ENCODE measurements at places on chromosomes 2 and 18.

DNA sequence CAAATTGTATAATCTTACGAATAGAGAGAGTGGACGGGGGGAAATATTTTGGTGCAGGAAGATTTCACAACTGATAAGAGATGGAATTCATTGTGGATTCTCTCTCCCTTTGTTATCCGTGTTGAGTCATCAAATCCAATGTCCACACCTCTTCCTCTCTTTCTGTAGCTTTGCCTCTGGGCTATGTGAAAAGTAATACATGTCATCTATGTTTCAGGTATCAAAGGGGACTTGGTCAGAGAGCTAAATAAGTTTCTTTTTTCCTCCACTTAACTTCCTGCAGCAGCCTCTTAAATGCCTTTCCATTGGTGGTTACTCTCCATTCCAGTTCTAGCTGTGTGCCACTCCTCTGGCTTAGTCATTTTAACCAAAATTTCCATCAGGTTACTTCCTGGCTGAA is 169.3 kb upstream of the NXPH2 start:
- no peak for DNase-seq

DNA sequence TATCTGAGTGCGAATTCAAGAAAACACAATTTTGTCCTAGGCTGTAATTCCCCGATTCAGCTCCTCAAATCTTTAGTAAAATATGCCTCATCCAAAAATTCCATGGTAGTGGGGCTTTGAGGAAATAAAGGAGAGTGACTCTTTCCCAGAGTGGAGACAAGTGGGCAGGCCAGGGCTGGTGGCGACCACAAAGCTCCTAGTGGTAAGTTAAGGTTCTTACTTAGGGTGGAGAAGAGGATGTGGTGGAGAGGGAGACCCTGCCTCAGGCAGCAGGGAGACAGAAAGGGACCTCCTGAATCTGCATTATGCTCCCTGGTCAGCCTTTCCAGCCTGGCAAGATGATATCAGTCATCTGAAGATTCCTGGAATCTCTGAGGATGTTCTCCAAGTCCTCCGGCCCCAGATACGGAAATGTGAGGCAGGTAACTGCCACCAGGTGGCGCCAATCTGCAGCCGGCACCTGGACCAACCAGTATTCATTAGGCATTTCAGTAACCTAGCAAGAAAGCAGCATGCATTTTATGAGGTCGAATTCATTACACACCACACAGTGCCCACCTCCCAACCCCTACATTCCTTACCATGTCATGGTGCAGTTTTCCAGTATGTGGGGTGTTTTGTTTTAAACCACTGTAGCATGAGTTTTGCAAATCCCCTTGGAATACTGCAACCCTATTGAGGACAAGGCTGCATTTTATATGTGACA is 106.4 kb downstream of the POLE4 start:
- DNase-seq, result peak; percentile 66

GRCh38 chr18:50830544-50830943 is 10.7 kb upstream of the MRO start:
- DNase-seq, result no peak

DNA sequence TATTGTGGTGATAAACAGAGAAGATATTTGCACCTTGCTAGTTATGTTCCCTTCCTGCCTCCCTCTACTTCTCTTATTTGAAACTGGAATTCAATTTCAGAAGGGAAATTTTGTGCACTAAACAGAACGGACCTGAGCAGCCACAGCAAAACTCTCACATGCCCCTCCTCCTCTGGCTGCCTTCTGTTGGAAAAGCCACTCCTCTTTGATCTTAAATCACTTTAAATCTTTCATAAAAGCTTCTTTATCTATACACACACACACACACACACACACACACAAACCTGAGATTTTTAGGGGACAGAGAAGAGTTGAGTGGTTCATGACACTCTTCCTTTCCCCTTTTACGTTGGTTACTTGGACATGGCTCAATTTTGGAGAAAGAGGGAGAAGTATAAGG is 5.6 kb downstream of the TBR1 start:
- DNase-seq, result no peak

- no peak for DNase-seq
These were observed 10.3 kb upstream of the SCG2 start for GRCh38 chr2:223612501-223612900.

- no peak for DNase-seq
These were observed 1039.4 kb downstream of the DPP10 start for GRCh38 chr2:115481842-115482241.

DNA sequence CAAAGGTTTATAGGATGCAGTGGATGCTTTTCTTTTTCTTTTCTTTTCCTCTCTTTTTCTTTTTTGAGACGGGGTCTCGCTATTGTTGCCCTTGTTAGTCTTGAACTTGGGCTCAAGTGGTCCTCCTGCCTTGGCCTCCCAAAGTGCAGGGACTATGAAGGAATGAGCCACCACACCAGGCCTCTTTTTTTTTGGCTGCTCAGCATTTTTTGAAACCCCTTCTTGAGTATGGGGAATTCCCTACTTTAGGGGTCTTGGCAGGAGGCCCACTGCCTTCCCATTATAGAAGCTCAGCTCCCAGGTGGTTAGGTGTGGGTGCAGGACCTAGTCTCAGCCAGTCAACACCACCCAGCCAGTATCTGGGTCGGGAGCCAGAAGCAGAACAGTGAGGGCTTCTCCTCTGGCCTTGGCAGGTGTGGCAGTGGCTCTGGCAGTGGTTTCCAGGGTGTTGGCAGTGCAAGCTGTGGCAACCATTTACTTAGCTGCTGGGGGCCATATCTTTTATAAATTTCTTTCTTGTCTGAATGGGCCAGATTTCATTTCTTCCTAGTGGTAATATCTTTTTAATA is 51.4 kb upstream of the ACYP2 start:
- DNase-seq, result no peak

GRCh38 chr2:101440127-101440738 is 34.7 kb downstream of the RFX8 start:
- DNase-seq, result no peak

- no peak for DNase-seq
These were observed 669.3 kb downstream of the NR4A2 start for GRCh38 chr2:155663265-155663664.

GRCh38 chr2:137522620-137523011 is 441.7 kb upstream of the HNMT start:
- DNase-seq, result no peak

DNA sequence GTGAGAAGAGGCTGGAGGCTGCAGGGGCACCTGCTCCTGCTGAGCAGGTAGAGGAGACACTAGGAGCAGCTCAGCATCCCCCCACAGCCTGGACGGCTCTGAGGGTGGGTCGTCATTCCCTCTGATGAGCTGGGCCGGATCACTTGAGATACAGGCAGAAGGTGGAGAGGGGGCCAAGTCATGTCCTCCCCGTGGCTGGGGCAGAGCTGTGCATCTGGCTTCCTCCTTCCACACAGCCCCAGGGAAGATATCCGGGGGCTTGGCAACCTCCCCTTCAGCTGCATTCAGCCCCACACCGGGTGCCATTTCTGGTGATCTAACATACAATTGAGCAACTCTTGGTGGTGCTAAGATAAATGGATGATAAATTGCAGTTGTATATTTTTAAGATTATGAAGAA is 236.9 kb downstream of the LDLRAD4 start:
- no peak for DNase-seq

DNA sequence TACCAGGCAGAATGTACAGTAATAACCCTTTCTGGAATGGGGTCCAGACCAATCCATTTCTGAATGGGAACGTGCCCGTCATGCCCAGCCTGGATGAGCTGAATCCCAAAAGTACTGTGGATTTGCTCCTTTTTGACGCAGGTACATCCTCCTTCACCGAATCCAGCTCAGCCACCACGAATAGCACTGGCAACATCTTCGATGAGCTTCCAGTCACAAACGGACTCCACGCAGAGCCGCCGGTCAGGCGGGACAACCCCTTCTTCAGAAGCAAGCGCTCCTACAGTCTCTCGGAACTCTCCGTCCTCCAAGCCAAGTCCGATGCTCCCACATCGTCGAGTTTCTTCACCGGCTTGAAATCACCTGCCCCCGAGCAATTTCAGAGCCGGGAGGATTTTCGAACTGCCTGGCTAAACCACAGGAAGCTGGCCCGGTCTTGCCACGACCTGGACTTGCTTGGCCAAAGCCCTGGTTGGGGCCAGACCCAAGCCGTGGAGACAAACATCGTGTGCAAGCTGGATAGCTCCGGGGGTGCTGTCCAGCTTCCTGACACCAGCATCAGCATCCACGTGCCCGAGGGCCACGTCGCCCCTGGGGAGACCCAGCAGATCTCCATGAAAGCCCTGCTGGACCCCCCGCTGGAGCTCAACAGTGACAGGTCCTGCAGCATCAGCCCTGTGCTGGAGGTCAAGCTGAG is 89.6 kb downstream of the SH3BP4 start:
- no peak for DNase-seq

DNA sequence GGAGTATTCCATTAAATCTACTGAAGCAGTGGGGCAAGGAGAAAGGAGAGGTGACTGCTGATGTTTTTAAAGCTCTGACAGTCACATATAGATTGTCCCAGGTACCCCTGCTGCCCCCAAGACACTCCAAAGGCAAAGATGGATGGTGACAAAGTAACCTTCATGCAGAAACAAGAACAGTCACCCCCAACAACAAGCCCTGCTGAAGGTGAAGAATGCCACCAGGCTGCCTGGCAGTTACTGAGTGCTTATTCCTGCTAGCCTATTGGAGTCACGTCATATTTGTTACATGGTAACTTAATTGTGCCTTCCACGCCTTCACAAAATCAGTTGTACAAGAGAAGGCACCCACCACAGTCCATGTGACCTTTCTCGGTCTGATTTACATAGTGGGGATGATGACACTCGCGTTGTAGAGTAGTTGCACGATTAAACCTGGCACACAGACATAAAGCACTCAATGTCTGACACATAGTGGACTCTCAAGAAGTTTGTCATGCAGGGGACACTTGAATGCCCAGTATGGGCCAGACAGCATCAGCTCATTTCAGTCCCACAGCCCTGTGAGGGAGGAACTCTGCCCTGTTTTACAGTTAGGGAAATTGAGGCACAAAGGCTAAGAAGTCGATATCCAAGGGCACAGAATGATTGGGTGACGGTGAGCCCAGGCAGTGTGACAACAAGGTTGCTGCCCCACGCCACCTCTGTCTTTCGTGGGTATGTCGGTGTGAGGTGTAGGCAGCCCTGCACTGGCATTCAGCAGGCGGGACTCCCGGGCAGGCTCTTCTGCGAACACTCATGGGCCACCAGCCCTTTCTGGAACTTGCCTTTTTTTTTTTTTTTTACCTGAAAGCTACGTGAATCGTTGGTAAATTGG is 62.7 kb downstream of the ZCCHC2 start:
- DNase-seq, result no peak

GRCh38 chr2:98008415-98008814 is 12.7 kb upstream of the TMEM131 start:
- no peak for DNase-seq

DNA sequence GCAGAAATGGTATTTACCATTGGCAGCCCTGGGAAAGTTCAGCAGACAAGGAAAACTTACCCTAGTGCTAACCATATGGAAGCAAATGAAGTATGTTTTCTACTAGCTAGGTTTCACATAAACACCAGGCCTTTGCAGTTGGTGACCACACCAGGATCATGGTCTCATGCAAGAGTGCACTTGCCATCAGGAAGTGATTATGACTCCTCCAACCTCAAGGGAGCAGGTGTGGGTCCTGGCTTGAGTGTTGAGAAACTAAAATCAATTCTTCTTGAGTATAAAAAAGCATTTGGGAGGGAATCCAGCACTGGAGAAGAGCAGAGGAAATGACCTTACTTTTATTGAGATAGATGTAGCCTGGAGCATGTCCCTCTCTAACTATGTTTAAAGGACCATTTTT is 56.8 kb upstream of the SPAG16 start:
- no peak for DNase-seq

- no peak for DNase-seq
These were observed 73.8 kb downstream of the RRM2 start for GRCh38 chr2:10196110-10196892.

GRCh38 chr18:2960983-2961696 is 51.8 kb downstream of the LPIN2 start:
- DNase-seq, result no peak

- DNase-seq, result no peak
These were observed 62.2 kb downstream of the OSBPL6 start for GRCh38 chr2:178256382-178257042.

- DNase-seq, result peak; percentile 82
These were observed 101.2 kb downstream of the SETBP1 start for GRCh38 chr18:44781886-44782285.

DNA sequence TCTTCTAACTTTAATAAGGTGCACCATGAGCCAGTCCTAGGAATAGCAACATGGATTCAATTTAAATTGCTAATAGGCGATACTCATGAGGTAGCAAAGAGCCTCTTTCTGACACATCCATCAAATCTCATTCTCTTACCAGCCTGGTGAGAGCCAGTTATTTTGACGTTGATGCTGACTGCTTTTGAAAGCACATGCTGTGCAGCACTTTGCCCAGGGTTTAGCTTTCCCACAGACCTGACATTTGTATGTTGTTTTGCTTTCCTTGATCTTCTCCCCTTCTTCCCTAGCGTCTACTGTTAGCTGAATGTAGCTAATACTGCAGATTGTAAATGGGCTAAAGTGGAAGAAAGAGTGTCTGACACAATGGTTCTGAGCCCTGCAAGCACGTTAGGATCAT is 101.1 kb upstream of the CCDC85A start:
- no peak for DNase-seq

DNA sequence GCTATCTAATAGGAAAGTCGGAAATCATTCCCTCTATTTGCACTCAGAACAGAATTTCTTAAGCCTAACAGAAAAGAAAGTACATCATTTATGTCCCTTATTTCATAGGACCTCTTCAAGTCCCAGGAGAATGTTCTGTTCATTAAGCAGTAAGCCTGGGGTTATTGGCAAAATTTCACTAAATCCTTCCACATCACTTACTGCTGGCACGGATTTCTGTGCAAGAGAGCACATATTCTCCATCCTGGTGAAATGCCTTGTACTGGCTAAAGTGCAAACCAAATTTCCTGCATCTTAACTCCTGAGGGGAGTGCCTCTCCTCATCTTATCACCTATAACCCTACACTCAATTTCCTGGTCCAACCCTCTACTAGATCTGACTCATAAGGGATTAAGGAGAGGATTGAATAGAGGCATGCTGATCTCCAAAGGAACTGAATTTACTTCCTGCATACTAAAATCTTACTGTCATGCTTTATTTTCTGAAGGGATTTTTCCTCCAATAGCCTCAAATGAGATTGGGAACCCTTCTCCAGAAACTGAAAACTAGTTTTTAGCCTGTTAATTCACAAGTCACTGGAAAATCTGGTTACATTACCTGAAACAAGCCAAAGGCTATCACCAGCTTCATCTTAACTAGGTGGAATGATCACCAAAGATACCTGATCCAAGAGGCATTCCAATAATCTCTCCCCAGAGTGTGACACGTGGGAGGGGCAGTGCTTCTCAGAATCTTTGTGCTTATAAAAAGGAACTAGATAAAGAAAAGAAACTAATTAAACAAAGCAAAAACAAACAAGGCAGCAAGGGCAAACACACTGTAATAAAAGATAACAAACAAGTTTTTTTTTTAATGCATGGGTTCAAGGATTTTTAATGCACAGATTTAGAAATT is 311.1 kb downstream of the NR4A2 start:
- no peak for DNase-seq

Data from GM03348 (cell line).